ENCODE measurements at places on chromosomes 2 and 18. TPM values are rescaled to one million over a fixed set of nuclear protein-coding genes. Genes with fewer than 3 reads are reported as not detected.

Gene PKDCC
- 0.28 TPM for total RNA-seq

Gene COLEC12
- 0.04 TPM for total RNA-seq

Gene ALPP
- total RNA-seq = not detected

GRCh38 chr2:42232024-42232423, 62.9 kb downstream of the EML4 start:
- no peak overlapping the region for H3K4me3 ChIP-seq
- no peak for DNase-seq
- no peaks in the 10 kb centered on the region for H3K36me3 ChIP-seq
- no peak overlapping the region for H3K27ac ChIP-seq
- H3K27me3 ChIP-seq = no peaks in the 10 kb centered on the region

DNA sequence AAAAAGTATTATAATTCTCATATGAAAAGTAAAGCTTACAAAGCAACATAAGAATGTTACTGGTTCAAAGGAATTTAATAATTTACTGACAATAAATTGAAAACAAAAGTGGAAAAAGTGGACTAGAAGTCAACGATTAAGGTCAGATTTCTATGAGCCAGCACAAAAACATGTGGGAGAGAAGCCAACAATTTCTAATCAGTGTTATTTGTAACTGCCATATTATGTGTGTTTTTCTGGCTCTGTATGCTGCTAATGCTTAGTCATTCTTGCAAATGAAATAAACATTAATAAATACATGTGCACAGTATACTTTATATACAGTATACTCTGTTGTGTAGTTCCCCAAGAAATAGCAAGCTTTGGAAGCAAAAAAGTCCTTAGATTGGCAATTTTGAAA, 301.3 kb upstream of the RGPD4 start:
- no peaks in the 10 kb centered on the region for H3K36me3 ChIP-seq
- H3K27me3 ChIP-seq = no peaks in the 10 kb centered on the region
- H3K27ac ChIP-seq = no peak overlapping the region
- H3K4me3 ChIP-seq = no peak overlapping the region
- H3K4me1 ChIP-seq = no peaks in the 10 kb centered on the region

DNA sequence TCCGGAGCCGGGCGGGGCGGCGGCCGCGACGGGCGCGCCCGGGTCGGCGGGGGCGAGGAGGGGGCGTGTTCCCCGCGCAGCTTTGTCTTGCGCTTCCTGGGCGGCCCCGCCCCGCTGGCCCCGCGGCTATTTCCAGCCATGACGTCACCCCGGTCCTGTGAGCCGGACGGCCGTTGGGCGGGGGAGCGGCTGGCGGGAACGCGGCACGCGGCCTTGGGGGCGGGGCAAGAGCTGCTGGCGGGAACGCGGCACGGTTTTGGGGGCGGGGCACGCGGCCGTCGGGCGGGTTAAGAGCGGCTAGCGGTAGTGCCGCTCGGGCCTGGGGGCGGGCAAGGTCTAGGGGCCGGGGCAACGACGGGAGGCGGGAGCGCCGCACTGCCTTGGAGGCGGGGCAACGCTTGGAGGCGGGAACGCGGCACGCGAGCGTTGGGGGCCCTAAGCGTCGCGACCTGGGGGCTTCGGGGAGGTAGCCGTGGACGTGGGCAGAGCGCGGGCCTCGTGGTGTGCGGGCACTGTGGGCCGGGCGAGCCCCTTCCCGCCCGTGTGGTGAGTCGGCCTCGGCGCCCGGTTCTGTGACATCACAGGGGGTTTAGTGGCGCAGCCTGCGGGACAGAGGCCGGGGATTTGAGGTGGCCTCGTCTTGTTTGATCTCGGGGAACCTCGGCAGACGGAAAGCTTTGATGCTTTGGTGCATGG, 704 bp downstream of the KLF11 start:
- peak overlapping the region; percentile 69 for H3K27ac ChIP-seq
- peaks cover 10% of the 10 kb centered on the region for H3K36me3 ChIP-seq
- H3K4me1 ChIP-seq = peaks cover 17% of the 10 kb centered on the region
- H3K27me3 ChIP-seq = no peaks in the 10 kb centered on the region
- peak overlapping the region; percentile 50 for H3K4me3 ChIP-seq

GRCh38 chr2:240786355-240786841, 33.6 kb downstream of the KIF1A start:
- H3K27ac ChIP-seq = no peak overlapping the region
- no peak for DNase-seq
- H3K36me3 ChIP-seq = no peaks in the 10 kb centered on the region
- H3K4me3 ChIP-seq = no peak overlapping the region
- H3K27me3 ChIP-seq = no peaks in the 10 kb centered on the region

DNA sequence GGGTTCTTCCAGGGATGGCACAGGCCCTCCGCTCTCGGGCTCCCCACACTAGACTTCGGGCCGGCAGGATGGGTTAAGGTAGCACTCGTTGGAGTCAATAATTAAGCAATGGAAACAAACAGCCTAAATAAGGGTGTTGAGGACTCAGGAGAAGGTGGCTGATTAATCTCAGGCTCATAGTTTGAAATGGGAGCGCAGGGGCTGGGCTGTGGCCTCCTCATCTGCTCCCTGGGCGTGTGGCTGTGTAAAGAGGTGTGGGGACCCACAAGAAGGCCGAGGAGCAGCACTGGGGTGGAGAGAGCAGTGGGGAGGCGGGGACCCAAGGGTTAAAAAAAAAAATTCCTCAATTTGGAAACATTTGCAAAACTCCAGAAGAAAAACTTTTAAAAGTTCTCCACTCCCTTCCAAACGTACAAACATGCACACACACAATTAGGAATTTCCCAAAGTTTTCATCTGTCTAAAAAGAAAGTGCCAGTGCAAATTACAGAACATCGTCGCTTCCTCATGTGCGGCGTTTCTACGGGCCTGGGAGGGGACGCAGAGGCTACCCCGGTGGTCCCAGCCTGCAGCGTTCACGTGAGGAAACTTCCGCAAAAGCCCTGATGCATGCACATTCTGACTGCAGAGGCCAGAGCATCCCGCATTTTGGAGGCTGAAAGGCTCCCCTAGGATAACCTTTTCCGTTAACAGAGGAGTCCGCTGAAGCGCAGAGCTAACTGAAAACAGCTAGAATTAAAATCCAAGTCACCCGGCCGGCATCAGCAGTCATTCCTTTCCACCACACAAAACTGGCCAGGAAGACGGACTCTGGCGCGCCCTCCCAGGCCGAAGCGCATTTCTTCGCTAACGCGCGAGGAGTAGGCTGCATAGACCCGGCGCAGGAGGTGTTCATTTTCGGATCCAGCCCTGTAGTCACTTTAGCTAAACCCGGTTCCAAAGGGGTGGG, 1.0 kb upstream of the TUBB6 start:
- no peak overlapping the region for H3K27ac ChIP-seq
- H3K4me1 ChIP-seq = peaks cover 5% of the 10 kb centered on the region
- H3K36me3 ChIP-seq = no peaks in the 10 kb centered on the region
- H3K27me3 ChIP-seq = peaks cover 15% of the 10 kb centered on the region

DNA sequence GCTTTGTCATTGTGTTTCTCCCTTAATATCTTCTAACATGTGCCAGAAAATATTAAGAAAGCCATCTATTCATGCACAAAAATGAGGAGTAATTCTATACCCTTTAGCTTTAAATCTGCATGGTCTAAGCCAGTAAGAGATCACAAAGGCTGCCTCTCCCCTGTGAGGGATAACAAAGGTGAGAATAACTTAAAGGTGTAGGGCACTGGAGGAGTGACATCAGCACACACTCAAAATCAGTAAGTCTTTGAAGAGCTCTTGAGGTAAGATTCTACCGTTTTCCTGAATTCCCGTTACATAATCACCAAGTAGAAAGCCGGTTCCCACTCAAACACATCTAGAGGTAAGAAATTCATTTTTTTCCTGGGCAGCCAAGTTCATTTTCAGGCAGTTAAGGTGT, 123.9 kb upstream of the SULT1C3 start:
- no peaks in the 10 kb centered on the region for H3K4me1 ChIP-seq
- no peaks in the 10 kb centered on the region for H3K36me3 ChIP-seq
- no peak overlapping the region for H3K4me3 ChIP-seq

DNA sequence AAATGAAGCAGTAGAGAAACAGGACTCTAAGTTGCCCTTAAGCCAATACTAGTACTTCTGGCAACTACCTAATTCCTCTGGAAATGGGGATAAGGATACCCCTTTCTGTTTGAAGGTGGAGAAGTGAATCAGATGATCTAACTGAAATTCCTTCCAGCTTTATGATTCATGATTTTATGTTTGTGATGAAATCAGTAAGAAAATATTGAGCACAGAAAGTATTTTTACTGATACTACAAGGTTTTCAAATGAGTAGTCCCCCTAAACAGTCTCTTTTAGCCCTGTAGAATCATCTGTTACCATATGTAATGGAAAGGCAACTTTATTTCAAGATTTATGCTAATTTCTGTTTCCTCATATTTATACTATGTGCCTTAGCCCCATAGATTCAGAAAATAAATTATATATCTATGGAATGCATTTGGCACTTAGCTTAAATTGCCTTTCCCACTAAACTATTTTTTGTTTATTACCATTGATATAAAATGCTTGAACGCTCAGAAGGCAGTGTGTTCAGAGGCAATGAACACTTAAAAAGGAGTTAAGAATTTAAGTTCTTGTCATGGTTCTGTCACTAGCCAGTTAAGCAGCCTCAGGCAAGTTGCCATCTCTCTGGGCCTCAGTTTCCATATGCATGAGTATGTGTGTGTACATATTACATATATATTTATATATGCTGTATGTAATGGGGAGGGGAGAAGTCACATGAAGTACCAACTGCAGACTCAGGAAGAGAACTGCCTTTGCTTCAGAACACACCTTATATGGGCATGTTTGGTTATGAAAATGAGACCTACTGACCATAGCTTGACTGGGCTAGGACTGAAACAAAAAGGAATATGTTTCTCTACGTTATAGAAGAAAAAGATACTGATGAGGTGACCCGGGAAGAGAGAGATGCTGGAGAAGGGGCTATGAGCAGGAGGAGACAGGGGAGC, 97.7 kb downstream of the CDC42EP3 start:
- H3K27me3 ChIP-seq = no peaks in the 10 kb centered on the region
- peaks cover 6% of the 10 kb centered on the region for H3K4me1 ChIP-seq

- no peak overlapping the region for H3K4me3 ChIP-seq
- no peak for DNase-seq
- no peaks in the 10 kb centered on the region for H3K27me3 ChIP-seq
- H3K36me3 ChIP-seq = no peaks in the 10 kb centered on the region
- H3K27ac ChIP-seq = no peak overlapping the region
- no peaks in the 10 kb centered on the region for H3K4me1 ChIP-seq
Observed at GRCh38 chr2:149782572-149782971, 195.0 kb upstream of the MMADHC start.

- H3K36me3 ChIP-seq = no peaks in the 10 kb centered on the region
- no peak overlapping the region for H3K27ac ChIP-seq
Observed at GRCh38 chr2:215900843-215901242, 112.5 kb downstream of the MREG start.

- H3K4me3 ChIP-seq = no peak overlapping the region
- no peaks in the 10 kb centered on the region for H3K4me1 ChIP-seq
- H3K27ac ChIP-seq = no peak overlapping the region
- no peaks in the 10 kb centered on the region for H3K36me3 ChIP-seq
- H3K27me3 ChIP-seq = no peaks in the 10 kb centered on the region
Observed at GRCh38 chr2:185757356-185757755, 18.8 kb downstream of the FSIP2 start.

DNA sequence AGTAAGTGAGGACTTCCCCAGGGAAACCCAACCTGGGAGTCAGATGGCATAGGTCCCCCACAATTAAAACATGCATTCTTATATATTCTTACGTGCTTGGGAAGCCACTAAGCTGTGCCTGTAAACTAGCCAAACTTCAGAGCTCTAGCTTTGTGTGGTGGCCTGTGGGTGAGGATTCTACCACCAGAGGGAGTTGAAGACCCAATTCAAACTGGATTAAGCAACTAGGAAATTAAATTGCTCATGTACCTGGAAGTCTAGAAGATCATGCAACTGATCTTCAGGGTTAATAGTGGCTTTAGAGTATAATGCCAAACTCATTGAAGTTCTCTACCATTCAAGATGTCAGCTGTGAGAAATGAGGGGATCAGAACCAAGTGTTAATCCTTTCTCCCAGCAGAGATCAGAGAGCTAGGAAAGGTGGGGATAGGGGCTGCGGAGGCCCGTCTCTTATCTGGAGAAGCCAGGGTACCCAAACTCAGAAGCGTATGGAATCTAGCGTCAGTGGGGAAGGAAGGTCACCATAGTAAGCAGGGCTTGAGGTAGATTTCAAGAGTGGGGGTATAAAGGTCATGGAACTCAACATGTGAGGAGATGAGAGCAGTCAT, 53.2 kb upstream of the CCDC85A start:
- no peak overlapping the region for H3K4me3 ChIP-seq
- no peaks in the 10 kb centered on the region for H3K4me1 ChIP-seq
- no peak overlapping the region for H3K27ac ChIP-seq

GRCh38 chr2:9422321-9423099, 818 bp downstream of the ITGB1BP1 start:
- no peaks in the 10 kb centered on the region for H3K36me3 ChIP-seq
- peak overlapping the region; percentile 99 for H3K4me3 ChIP-seq
- no peaks in the 10 kb centered on the region for H3K27me3 ChIP-seq
- peak; percentile 39 for DNase-seq
- H3K27ac ChIP-seq = peak overlapping the region; percentile 95
- peaks cover 29% of the 10 kb centered on the region for H3K4me1 ChIP-seq

- H3K27me3 ChIP-seq = no peaks in the 10 kb centered on the region
- no peak overlapping the region for H3K4me3 ChIP-seq
- DNase-seq = no peak
- no peak overlapping the region for H3K27ac ChIP-seq
Observed at GRCh38 chr2:238796223-238796885, 51.5 kb upstream of the TWIST2 start.

DNA sequence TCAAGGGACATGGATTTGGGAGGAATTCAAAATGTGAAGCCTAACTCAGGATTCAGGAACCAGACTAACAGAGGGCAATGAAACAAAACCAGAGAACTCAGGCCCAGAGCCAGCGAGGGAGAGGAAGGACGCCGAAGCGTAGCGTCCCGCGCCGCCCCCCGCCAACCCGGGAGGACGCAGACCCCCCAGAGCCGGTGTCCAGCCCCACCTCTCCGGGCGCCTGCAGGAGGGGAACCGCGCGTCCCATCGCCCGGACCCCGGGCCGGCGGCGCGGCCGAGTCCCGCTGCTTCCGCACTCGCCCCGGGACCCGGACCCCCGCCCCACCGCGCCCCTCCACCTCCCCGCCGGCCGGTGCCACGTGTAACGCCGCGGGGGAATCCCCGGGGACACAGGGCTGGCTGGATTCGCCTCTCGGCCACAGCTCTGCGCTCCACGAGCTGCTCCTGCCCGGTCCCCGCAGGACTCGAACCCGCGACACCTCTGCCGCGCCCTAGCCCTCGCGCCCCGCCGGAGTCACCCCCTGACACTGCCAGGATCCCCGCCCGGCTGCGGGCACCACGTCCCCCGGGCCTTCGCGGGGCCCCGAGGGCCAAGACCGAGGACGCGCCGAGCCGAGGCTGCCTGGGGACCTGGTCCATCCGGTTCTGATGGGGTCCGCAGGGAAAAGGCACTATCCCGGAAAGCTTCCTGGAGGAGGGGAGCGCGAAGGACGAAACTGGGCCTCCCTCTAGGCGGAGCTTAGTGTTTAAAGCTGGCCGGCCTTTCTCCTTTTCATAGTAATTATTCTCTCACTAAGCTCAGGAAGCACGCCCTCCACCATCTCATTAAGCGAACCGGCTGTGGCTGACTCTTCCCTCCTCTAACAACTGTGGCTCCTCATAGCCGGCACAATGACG, 40.4 kb upstream of the FAM124B start:
- no peaks in the 10 kb centered on the region for H3K36me3 ChIP-seq
- H3K27ac ChIP-seq = no peak overlapping the region
- DNase-seq = no peak
- no peaks in the 10 kb centered on the region for H3K27me3 ChIP-seq
- no peak overlapping the region for H3K4me3 ChIP-seq

GRCh38 chr2:168119515-168120141, 127.8 kb downstream of the STK39 start:
- peaks cover 9% of the 10 kb centered on the region for H3K36me3 ChIP-seq
- H3K4me3 ChIP-seq = no peak overlapping the region
- no peak overlapping the region for H3K27ac ChIP-seq
- peak; percentile 11 for DNase-seq

All from CD8-positive, alpha-beta memory T cell (primary cell).